ENCODE measurements at places on chromosomes 7 and 10.

GRCh38 chr10:47020471-47020870 lies 109.2 kb downstream of the PTPN20 start:
- H3K27ac ChIP-seq, result no peak overlapping the region
- no peaks in the 10 kb centered on the region for H3K36me3 ChIP-seq
- H3K27me3 ChIP-seq, result no peaks in the 10 kb centered on the region
- H3K4me3 ChIP-seq, result no peak overlapping the region
- H3K4me1 ChIP-seq, result peaks cover 4% of the 10 kb centered on the region

DNA sequence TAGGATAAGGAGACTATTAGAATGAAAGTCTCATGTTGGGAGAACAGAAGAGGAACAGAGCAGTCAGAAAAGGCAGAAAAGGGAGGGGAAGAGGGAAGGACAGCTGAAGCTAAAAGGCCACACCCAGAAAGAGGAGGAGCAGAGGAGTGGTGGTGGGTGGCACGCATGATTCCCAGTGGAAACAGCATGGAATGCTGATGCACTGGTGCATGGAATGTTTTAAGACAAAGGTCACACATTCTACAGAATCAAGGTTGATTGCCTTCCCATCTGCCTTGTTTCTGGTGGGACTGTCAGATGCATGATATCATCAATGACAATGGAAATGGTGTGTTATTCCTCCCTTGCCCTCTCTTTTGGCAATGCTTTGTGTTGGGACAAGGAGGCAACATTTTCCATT lies 285.4 kb upstream of the MKI67 start:
- H3K27ac ChIP-seq, result no peak overlapping the region
- H3K27me3 ChIP-seq, result no peaks in the 10 kb centered on the region
- no peak overlapping the region for H3K4me3 ChIP-seq
- H3K4me1 ChIP-seq, result no peaks in the 10 kb centered on the region

DNA sequence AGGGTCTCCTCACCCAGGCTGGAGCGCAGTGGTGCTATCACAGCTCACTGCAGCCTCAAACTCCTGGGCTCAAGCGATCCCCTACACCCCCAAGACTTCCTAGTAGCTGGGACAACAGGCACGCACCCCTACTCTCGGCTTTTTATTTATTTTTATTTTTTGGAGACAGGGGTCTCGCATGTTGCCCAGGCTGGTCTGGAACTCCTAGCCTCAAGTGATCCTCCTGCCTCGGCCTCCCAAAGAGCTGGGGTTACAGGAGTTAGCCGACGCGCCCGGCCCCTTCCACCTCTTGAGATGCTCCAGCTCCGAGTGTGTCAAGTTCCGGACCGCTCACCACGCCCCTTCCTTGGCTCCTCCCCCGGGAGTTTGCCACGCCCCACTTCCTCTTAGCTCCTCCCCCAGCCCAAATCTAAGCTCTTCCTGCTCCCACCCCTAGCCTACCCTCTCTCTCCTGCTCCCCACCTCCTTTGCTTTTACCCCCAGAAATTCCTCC lies 6.3 kb downstream of the NAT16 start:
- H3K27me3 ChIP-seq, result peaks cover 89% of the 10 kb centered on the region
- no peak for DNase-seq
- H3K4me3 ChIP-seq, result no peak overlapping the region
- no peak overlapping the region for H3K27ac ChIP-seq
- H3K4me1 ChIP-seq, result peaks cover 49% of the 10 kb centered on the region

DNA sequence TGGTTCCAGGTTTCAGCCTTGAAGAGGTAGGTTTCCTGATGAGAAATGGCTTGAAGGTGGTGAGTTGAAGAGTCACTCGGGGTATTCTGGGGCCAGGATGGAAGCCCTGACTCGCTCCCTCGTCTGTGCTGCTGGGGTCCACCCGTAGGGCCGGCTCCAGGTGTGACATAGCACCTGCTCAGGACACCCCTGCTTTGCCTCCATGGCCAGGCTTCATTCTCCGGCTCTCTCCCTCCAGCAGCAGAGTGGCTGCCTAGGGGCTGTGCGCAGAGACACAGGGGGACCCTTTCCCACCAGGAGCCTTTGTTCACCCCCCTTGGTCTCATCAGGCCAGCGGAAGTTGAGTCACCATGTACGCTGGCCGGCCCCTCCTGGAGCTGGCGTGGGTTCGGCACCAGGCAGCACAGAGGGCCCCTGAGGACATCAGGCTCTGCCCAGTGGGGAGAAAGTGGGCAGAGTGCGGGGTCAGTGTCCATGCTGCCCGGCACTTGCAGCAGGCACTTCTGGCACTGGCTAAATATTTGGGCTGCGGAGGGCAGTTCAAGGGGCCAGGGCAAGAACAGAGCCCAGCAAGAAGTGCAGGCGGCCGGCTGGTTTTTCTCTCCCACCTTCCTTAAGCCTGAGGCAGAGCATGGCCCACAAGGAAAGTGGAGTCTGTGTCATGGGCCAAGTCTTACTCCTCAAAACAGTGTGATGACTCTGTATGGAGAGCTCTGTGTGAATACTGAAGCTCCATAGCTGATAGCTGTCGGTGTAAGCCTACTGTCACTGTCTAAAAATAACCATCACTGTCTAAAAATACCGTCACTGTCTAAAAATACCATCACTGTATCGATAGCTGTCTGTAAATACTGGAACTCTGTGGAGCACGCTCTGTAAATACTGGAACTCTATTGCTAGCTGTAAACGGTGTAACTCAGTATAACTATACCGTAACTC lies 3.7 kb upstream of the PRKAR1B start:
- H3K27me3 ChIP-seq, result no peaks in the 10 kb centered on the region
- H3K36me3 ChIP-seq, result peaks cover 37% of the 10 kb centered on the region
- H3K27ac ChIP-seq, result no peak overlapping the region
- peaks cover 28% of the 10 kb centered on the region for H3K4me1 ChIP-seq
- no peak for DNase-seq
- H3K4me3 ChIP-seq, result no peak overlapping the region

DNA sequence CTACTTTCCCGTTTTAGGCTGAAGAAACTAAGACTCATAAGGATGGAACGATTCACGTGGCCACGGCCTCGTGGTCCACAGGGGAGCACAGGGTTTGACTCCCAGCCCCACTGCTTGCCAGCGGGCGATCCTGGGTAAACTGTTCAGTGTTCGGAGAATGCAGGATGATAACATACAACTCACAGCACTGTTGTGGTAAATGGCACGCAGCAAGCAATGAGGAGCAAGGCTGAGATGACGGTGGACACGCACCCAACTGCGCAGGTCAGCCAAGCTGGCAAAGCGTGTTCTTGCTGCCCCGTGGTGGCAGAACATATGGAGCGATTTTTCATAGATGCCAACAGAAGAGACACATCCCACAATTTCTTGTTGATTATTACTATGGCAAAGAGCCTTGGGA lies 272.7 kb downstream of the DNAJB6 start:
- peaks cover 69% of the 10 kb centered on the region for H3K36me3 ChIP-seq
- H3K27me3 ChIP-seq, result peaks cover 3% of the 10 kb centered on the region
- H3K27ac ChIP-seq, result no peak overlapping the region
- H3K4me1 ChIP-seq, result peaks cover 37% of the 10 kb centered on the region
- no peak for DNase-seq

GRCh38 chr7:134931487-134931886 lies 54.8 kb upstream of the AGBL3 start:
- no peak overlapping the region for H3K27ac ChIP-seq
- H3K27me3 ChIP-seq, result no peaks in the 10 kb centered on the region
- DNase-seq, result no peak

DNA sequence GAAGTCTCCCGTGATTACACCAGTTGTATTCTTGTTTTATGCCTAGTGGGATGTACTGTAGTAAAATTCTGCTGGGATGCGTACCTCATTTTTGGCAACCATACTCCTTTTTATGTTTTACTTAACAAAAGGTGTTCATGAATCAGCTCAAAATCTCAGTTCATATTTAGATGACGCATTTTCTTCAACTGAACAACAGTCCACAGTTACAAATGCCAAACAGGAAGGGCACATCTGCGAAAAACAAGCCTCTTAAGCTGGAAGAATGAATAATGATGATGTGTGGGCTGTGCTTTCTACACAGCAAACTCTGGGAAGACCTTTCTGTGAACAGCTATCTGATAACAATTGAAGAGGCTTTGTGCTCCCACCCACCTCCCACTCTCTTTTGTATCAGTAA lies 68.4 kb upstream of the NRBF2 start:
- no peak overlapping the region for H3K4me3 ChIP-seq
- no peak for DNase-seq
- no peaks in the 10 kb centered on the region for H3K27me3 ChIP-seq
- H3K4me1 ChIP-seq, result no peaks in the 10 kb centered on the region
- no peaks in the 10 kb centered on the region for H3K36me3 ChIP-seq

GRCh38 chr10:125473143-125473793 lies 209.7 kb downstream of the TEX36 start:
- no peak overlapping the region for H3K27ac ChIP-seq
- no peak overlapping the region for H3K4me3 ChIP-seq
- H3K36me3 ChIP-seq, result no peaks in the 10 kb centered on the region
- H3K27me3 ChIP-seq, result no peaks in the 10 kb centered on the region

- H3K4me1 ChIP-seq, result peaks cover 10% of the 10 kb centered on the region
- no peak overlapping the region for H3K4me3 ChIP-seq
- H3K36me3 ChIP-seq, result no peaks in the 10 kb centered on the region
- peaks cover 20% of the 10 kb centered on the region for H3K27me3 ChIP-seq
- H3K27ac ChIP-seq, result no peak overlapping the region
These were observed 196.3 kb downstream of the LSM5 start for GRCh38 chr7:32293833-32294232.

DNA sequence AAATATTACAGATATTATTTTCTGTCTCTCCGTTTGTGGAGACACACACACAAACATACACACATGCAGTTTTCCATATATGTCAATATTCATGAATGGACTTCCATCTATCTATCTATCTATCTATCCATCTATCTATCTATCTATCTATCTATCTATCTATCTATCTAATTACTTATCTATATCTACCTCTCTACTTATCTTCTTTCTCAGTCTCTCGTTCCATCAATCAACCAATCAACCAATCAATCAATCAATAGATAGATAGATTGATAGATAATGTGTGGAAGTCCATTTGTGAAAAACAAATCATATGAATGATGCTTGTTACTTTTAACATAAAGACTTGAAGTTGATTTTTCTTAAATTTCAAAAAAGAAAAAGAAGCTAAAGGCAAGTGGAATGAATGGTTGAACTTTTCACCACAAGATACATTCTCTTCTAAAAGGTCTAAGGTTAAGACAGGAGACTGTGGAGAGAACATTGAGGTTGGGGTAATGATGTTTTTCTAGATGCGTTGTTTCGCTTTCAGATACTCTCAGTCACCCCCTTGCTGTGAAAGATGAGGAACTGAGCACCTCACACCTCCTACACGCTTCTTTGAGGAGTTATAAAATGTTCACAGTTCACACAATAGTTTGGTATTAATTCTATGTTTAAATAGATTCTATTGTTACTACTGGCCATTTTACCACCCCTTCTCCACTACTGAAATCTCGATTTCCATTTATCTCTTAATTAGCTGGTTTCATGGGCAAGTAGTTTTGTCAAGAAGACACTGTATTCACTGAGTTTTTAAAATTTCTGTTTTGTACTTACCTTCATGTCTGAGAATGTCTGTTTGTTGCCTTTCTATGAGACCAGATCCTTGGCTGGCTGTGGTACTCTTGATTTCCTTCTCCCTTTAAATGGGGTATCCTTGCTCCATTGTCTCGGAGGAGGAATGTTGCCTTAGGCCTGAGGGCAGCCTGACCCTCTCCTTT lies 114.1 kb downstream of the EMX2 start:
- no peak overlapping the region for H3K27ac ChIP-seq
- H3K36me3 ChIP-seq, result no peaks in the 10 kb centered on the region
- H3K4me3 ChIP-seq, result no peak overlapping the region

GRCh38 chr10:54203401-54203800 lies 597.6 kb downstream of the PCDH15 start:
- H3K27ac ChIP-seq, result no peak overlapping the region
- H3K36me3 ChIP-seq, result no peaks in the 10 kb centered on the region
- H3K4me3 ChIP-seq, result no peak overlapping the region
- no peaks in the 10 kb centered on the region for H3K4me1 ChIP-seq
- no peak for DNase-seq
- H3K27me3 ChIP-seq, result no peaks in the 10 kb centered on the region

- peaks cover 12% of the 10 kb centered on the region for H3K27me3 ChIP-seq
- peak overlapping the region; percentile 63 for H3K27ac ChIP-seq
- no peak overlapping the region for H3K4me3 ChIP-seq
These were observed 51.7 kb downstream of the PROSER2 start for GRCh38 chr10:11874568-11875493.

- H3K27me3 ChIP-seq, result no peaks in the 10 kb centered on the region
- peaks cover 2% of the 10 kb centered on the region for H3K4me1 ChIP-seq
- peak overlapping the region; percentile 49 for H3K27ac ChIP-seq
- no peaks in the 10 kb centered on the region for H3K36me3 ChIP-seq
- DNase-seq, result peak; percentile 84
These were observed 202.8 kb downstream of the RAPGEF5 start for GRCh38 chr7:22154143-22154529.
